ENCODE measurements at places on chromosomes 12 and 14.

DNA sequence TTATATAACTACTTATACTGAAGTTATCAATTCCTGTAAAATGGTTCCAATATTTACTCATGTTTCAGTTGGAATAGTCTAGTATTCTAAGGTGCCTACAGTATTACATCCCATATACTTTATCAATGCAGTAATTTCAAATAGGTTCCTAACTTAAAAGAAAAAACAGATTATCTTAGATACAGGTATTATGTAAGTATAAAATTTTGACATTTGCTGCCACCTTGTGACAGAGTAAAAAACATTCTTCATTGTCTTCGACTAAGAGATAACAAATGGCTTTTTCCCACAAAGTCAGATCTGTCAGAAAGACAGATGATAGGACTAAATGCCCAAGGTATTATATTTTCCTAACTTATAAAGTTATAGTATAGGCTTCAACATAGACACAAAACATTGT is 78.7 kb downstream of the TXNDC16 start:
- no peak for DNase-seq

DNA sequence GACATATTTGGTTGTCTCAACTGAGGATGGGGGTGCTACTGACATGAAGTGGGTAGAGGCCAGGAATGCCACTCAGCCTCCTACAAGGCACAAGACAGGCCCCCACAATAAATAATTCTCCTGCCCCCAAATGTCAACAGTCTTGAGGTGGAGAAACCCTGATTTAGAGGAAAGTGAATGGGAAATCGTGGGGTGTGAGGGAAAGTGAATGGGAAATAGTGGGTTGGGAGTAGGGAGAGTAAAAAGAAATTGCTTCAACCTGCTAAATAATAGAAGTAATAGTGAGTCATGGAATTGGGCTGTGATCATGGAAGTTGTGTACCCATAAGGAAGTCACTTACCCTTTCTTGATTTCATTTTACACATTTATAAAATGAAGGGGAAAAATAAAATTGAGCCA is 16.7 kb upstream of the TMEM233 start:
- no peak for DNase-seq

- no peak for DNase-seq
These were observed 198.9 kb upstream of the RGS6 start for GRCh38 chr14:71733210-71733883.

DNA sequence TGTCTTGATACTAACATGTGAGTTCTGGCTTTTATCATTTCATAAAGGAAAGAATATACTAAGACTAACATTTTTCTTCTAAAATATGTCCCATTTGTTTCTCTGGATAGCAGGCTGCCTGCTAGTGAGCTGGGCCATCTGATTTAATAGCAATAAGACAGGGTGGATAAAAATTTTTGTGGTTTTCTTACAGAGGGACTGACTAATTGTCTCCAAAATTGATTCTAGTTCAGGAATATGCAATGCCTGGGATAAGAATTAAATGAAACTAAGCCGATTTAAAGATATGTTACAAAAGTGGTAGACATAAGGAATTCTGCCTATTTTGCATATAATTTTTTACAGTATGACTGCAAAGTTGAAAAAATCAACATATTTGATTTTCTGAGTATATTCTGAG is 252.9 kb upstream of the NAV3 start:
- DNase-seq: no peak

GRCh38 chr12:6840330-6840729 is 395 bp upstream of the GNB3 start:
- DNase-seq: no peak

DNA sequence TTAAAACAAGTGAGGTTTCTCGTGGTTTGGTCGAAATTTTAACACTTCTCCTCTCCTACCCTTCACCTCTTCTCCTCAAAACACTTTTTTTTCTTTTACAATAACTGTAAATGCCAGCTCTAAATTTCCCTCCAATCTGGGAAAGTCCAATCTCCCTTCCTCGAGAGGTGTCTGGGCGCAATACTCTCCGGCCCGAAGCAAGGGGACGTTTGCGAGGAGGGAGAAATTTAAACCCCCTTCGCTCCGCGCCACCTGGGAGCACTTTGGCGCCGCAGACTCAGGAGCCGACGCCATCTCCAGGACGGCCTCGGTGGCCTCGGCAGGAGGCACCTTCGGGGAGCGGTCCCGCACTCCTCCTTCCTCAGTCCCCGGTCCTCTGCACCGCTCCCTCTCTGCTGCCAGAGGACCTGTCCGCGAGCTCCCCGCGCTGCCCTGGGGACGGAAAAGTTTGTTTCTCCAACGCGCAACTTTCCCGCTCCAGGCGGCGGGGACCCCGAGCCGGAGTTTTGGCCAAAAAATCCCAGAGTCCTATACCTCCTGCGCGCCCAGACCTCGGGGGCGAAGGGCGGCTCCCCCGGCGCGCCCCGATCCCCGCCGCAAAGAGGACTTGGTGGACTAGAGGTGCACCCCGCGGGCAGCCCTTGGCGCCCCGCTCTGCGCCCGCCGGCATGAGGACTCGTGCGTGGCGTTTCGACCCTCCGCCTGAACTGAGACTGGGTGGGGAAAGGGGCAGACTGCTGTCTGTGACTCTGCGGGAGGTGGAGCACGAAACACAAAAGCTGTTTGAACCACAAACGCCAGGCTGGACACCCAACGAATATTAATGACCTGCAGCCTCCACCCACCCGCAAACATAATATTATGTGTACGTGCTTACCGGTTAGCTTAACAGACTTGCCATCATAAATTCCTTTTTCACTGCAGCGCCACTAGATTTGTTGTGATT is 95.2 kb upstream of the HMGA2 start:
- DNase-seq: no peak

Data from NCI-H1092 (cell line).